ENCODE measurements at places on chromosomes 3 and 15.

DNA sequence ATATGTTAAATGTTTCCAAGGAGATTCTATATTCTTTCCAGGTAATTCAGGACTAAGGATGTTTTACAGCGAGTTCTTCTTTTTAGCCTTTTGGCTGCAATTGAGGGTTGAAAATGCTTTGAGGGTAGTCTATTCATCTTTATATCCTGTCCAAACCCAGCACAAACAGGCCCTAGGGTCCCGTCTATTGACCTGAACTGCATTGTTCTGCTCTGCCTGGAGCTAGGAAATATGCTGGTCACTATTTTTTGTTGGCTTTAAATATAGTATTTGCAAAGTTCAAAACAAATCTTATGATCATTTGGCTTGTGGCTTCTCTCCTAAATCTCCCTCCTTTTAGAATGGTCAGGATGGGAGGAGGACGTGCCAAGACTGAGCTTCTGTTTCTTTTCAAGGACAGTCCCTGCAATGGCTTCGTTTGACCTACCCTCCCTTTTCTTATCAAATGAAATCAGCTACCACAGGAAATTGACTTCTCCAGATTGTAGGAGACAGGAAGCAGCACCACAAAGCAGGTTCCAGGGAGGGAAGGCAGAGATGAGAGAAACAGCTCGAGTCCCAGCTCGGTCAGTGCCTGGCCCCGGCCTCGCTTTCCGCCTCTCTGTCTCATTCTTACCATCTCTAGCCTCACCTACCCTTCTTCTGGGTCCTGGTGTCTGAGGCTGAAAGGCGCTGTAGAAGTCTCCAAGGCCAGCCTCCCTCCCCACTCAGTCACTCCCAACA is 27.6 kb upstream of the NRROS start:
- DNase-seq = no peak

DNA sequence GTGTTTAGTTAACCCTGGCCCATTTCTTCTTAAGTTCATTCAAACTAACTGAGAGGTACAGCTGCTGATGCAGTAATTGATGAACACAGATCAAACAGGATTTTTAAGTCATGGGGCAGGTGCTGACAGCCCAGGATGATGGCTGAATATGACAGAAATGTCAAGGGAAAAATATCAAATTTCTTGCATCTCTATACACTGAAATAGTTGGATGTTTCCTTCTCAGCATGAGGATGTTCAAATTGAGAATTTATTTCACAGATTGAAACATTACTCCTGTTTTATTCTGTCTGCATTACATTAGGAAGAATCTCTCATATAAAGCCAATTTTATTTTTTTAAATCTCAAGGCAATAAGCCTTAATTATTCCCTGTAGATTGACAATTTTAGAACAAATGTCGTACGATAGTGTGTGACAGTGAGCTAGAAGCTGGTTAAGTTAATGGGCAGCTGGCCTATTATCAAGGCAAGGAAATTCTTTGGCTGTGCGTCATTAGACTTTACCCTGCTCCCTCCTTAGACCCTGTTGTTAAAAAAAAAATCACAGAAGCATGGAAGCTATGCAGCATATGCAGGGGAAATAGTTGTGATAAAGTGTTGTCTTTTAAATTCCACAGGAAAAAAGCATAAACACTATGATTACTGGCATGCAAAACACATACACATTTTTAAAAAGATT is 183.8 kb upstream of the KCNMB2 start:
- DNase-seq = no peak

- no peak for DNase-seq
These were observed 100.7 kb upstream of the IL12A start for GRCh38 chr3:159887911-159888310.

- DNase-seq = no peak
These were observed 56.9 kb upstream of the PHLDB2 start for GRCh38 chr3:111802163-111802625.

GRCh38 chr3:172669021-172669420 is 41.8 kb downstream of the NCEH1 start:
- no peak for DNase-seq

DNA sequence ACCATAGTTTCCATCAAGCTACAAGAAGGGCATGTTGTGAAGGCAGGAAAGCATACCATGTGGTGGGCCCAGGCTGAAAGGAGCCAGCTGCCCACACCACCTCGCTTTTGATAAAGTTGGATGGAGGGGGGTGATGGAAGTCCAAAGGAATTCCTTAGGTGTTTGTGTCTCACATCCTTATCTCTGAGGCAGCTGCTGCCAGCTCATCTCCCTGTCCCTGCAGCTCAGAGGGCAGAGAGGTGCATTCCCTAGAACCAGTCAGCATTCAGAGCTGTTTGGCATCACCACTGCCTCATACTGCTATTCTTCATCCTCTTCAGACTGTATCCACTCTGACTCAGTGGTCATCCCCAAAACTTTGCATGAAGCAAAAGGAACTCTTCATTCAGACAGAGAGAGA is 141.5 kb upstream of the BFSP2 start:
- DNase-seq = no peak

GRCh38 chr3:26193558-26193957 is 403.7 kb downstream of the OXSM start:
- no peak for DNase-seq

GRCh38 chr3:99760629-99761028 is 57.0 kb upstream of the CMSS1 start:
- no peak for DNase-seq

DNA sequence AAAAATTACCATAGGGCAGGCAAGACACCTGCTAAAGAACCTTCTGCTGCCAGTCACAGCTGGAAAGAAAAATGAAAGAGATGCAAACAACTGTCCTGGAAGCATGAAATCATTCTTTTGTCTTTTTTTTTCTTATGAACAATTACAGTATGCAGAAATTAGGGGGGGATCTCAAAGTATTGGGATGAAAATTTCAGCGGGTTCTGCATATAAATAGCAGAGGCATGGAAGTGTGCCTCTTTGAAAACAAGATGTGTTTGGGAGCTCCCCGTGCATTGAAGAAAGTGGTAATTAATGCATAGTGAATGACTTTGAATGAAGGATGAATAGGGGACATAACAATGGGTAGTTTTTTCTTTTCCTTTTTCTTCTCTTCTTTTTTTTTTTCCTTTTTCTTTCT is 431.2 kb downstream of the SOX2 start:
- DNase-seq = no peak

DNA sequence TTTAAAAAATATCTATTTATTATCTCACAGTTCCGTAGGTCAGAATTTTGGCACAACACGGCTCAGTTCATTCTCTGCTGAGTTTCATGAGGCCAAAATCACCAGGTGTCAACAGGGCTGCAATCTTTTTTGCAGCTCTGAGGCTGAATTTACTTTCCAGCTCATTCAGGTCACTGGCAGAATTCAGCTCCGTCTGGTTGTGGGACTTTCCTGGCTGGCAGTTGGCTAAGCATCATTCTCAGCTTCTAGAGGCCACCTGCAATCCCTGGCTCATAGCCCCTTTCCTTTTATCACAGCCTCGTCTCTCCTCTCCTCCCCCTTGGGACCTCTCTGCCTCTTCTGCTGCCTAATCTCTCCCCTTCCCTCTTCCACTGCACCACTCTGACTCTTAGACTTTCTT is 174.0 kb upstream of the WNT5A start:
- no peak for DNase-seq

- no peak for DNase-seq
These were observed 141.4 kb upstream of the MRPS22 start for GRCh38 chr3:139202226-139202958.

DNA sequence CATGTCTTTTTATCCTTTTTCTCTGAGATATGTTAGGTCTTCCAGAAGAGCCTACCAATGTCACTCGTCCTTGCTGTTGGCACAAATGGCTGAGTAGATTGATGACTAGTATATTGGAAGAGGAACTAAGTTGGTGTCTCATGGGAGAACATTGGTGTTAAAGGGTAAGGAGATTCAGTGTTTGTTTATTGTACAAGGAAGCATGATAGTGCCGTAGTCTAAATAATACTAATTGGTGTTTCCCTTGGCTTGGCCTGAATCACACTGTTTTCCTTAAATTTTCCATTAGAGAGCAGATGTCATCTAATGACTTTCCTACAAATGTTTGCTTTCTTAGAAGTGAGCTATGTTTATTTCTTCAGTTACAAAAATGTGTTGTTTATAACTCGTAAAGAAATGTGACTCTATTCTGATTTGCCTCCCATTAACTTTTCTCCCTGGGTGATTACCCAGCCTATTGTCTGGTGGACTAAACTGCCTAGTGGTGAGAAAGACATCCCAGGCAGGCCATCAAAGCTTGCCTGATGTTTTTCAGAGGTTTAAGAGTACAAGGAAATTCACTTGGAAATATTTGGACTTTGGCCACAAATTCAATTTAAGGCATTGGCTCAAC is 28.7 kb downstream of the ADAMTSL3 start:
- no peak for DNase-seq

- DNase-seq = no peak
These were observed 360.5 kb downstream of the RSL24D1 start for GRCh38 chr15:54836052-54836795.

DNA sequence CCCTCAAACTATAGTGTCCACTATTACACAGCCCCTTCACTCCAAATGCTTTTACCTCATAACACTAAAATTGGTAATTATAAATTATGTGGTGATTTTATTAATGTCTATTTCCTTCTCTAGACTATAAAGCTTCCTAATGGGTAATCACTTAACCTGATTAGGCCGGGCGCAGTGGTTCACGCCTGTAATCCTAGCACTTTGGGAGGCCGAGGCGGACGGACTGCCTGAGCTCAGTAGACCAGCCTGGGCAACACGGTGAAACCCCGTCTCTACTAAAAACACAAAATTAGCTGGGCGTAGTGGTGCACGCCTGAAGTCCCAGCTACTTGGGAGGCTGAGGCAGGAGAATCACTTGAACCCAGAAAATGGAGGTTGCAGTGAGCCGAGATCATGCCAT is 71.3 kb upstream of the PYGO1 start:
- DNase-seq = no peak

DNA sequence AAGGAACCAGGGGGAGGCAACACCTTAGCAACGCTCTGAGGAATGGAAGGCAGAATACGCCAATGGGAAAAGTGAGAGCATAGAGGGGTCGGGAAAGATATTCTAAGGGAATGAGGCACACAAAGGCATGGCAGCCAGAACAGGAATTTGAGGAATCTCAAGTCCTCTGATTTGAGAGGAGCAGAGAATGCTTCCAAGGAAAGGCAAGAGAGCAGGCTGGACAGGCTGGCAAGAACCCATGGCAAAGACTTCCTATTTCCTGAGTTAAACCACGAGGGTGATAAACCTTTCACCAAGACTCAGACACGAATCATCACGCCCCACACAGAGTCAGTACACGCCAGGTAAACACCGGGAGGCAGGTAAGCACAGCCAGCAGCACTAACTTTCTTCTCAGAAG is 109.8 kb downstream of the IGF2BP2 start:
- no peak for DNase-seq

DNA sequence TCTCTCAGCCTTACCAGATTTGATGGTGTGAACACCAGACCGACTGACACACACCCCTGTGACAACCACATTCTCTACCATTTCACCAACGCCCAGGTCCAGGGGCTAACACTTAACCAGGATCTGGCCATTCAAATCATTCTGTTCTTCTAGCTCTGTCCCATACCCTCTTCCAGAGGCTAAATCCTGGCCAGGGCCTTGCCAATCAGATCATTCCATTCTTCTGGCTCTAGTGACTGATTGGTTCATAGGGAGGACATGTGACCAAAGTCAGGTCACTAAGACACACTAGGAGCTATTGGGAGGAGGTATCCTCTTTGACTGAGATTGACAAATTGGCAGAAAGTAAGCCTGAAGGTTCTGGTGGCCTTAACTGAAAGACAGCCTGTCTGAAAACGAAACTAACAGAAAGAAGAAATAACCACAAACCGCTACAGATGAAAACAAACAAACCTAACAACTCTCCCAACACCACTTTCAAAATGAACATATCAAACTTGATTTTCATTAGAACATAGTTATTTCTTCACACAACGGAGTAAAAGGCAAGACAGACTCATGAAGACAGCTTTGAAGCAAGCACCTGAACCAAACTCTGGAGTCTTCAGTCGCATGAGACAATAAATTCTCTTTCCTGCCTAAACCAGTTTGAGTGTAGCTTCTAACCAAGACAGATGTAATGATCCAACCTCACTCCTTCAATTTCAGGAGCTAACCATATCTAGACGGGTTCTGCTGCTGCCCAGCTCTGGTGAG is 68.5 kb downstream of the TRANK1 start:
- DNase-seq = no peak

DNA sequence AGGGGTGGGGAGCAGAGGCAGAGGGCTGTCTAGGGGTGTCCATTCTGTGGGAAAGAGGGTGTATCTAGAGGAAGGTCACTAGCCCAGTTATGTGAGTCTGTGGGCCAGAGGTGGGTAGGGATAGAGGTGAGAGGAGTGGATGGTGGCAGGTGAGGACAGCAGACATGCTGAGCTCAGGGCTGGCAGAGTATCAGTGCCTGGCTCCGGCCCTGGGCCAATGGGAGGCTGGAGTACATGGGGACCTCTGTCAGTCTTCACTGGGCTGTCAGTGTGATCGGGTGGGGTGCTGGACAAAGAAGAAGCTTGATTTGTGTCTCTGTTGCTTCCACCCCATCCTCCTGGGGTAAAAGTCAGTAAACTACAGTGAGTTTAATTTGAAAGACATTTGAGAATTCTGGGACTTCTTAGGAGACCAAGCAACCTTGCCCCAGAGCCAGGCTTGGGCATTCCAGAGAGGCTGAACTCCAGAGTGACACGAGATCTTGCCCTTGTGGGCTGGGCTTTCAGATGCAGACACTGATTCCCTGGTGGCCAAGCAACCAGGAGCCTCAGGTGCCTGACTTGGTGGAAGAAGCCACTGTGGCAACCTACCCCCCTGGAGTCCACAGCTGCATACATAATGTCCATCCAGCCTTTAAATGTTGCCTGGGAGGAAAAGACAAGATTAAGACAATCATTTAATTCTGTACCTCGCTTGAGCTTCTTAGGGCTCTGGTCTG is 60.7 kb downstream of the EXOG start:
- DNase-seq = no peak

- DNase-seq = no peak
These were observed 689.9 kb upstream of the SEMA6D start for GRCh38 chr15:47027322-47027946.

GRCh38 chr3:126184465-126185000 is 4.1 kb upstream of the ALDH1L1 start:
- no peak for DNase-seq

- DNase-seq = no peak
These were observed 703 bp upstream of the LSAMP start for GRCh38 chr3:116445990-116446389.

DNA sequence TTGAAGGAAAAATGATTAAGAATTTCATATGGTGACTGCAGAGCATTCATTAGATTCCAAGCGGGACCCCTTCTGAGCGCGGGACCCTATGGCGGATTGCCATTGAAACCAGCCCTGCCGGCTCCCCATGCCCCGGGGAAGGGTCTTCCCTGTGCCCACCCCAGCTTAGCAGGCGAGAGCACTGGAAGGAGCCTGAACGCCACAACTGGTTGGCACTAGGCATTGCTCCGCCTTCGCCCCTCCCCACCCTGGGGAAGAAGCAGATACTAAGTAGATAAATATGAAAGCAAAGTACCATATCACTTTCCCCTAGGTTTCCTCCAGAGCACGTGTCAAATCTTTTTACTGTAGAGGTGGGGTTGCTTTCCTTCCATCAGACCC is 70.7 kb downstream of the CYP19A1 start:
- DNase-seq = no peak

- DNase-seq = no peak
These were observed 139.5 kb downstream of the ZPLD1 start for GRCh38 chr3:102574355-102574754.

GRCh38 chr3:144470666-144471065 is 499.0 kb downstream of the DIPK2A start:
- DNase-seq = no peak

GRCh38 chr3:48826451-48826850 is 21.2 kb downstream of the PRKAR2A start:
- DNase-seq = no peak

- DNase-seq = no peak
These were observed 419.6 kb upstream of the TGFBR2 start for GRCh38 chr3:30186741-30187219.

Data from activated T-cell treated with anti-CD3 and anti-CD28 coated beads, Interleukin-2, amount 50 U/mL, for 4 hours (primary cell).